ENCODE measurements at places on chromosomes 5 and 9.

DNA sequence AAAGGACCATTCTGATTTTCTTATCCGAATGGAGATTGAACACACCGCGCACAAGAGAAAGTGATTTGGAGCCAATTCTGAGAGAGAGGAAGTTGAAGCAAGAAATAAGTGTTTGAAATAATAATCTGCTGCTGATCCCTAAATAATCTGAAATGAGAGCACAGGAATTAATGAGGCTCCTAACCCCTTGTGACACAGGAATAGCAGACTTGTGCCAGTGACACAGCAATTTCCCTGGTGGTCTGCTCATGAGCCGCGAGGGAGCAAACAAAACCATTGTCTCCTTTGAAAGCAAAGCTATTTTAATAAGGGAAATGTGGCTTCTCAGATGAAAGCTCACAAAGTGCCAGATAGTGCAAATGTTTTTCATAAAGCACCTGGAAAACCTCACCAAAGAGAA, 936.1 kb upstream of the WWC1 start:
- DNase-seq = no peak

DNA sequence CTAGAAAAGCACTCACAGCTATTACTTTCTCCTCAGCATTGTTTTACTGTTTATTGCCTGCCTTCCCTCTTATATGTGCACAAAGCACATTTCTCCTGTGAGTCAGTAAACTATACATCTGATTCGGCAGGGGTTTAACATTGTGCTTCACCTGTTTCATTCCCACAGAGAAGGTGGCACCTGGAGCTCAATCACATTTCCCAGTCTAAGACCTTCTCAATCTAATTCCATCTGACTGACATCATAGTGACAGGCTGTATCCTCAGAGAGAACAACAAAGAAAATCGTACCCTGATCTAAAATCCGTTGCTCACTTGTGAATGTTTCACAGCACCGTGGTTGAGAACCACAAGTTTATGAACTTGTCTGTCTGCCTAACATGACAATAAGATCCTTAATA, 92.4 kb upstream of the CAST start:
- no peak for DNase-seq

- no peak for DNase-seq
Measured at GRCh38 chr5:89255845-89256463, 373.0 kb upstream of the MEF2C start.

- no peak for DNase-seq
Measured at GRCh38 chr5:65029178-65029577, 260.4 kb downstream of the CWC27 start.

DNA sequence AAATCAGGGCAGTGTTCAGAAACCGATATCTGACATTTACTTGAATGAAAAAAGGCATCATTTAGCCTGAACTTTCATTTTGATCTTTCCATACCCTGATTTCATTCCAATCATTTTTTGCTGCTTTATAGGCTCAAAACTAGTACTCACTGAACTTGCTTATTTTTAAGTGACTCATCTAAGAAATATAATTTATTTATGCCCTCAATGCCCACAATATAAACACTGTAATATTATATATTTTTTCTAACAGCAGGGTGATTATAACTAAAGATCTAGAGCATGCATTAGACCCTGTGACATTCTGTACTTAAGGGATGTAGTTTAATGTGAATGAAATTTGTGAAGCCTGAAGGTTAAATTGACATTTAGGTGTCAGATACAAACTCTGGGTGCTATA, 446.1 kb upstream of the CDH10 start:
- DNase-seq = no peak

DNA sequence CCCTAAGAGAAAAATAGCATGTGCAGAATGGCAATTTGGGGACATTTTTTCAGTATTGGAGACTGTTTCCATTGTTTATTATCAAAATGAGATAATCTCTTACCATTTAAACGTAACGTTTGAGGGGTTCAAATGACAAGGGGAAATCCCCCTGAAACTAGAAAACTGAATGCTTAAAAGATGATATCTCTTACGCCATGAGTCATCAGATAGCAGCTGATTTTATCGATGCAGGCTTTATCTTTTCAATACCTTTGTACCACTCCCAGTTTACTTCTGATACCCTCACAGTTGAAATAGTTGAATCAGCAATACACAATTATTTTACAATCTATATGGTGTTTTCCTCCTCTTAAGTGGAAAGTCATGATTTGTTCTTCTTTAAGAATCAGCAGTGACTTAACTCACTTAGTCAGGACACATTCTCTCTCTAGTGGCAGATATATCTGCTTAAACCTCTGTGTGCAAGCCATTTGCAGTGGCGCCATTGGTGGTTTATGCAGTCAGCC, 29.2 kb downstream of the OSMR start:
- no peak for DNase-seq

DNA sequence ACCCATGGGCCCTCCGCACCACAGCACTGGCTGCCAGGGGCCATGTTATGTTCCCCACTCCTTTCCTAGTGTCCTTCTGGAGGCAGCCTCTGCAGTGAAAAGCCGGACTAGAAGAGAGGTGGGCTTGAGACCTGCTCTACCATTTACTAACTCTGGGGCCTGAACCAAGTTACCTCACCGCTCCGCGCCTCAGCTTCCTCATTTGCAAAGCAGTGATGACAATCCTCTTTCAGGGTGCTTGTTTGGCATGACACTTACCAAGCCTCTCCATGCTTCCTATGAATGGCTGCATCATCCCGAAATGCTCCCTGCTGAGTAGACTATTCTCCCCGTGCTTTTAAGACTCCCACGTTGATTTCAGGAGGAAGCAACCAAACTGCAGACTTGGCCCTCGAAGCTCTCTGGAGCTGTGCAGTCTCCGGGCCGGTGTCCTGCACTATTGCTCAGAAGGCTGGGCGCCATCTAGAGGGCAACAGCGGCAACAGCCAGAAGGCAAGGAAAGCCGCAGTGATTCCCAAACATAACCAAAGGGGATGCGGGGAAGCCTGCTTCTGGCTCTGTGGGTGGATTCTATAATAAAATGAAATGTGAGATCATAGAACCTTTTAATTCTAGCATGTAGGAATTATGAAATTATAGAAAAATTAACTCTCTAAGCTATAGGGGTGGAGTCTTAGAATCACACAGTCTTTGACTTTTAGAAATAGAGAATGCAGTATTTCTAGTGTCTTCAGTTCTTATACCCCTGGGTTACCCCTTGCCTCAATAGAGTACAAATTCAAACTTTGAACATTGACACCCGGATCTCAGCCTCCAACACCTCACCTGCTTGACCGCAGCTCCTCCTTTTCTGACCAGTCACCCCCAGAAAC, 599.8 kb upstream of the BRINP1 start:
- DNase-seq = peak; percentile 71

DNA sequence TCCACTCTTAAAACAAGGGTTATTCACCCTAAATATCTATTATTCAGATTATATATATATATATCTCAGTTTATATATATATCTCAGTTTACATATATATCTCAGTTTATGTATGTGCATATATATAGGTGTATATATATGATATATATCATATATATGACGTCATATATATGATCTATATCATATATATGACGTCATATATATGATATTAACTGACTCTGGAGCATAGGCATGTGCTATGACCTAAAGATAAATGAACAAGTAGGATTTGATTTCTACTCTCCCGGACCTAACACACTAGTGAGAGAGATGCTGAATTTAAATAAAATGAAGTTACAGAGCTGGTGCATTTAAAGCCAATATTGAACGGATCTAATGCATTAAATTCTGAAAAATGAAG, 174.3 kb downstream of the CDH9 start:
- no peak for DNase-seq

DNA sequence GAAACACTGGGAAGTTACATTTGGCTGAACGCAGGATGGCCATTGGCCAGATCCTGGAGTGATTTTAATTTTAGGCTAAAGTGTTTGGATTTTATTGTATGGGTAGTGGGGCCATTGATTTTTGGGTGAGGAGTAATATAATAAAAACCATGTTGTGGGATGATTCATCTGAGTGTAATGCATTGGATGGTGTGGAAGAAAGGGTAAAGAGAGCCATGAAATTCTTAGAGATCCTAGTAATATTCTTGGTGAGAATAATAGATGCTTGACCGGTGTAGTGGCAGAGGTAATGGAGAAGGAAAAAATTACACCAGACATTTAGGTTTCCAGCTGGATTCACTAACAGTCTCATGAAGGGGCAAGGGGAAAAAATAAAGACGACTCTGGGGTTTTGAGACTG, 158.1 kb downstream of the NPR3 start:
- no peak for DNase-seq

DNA sequence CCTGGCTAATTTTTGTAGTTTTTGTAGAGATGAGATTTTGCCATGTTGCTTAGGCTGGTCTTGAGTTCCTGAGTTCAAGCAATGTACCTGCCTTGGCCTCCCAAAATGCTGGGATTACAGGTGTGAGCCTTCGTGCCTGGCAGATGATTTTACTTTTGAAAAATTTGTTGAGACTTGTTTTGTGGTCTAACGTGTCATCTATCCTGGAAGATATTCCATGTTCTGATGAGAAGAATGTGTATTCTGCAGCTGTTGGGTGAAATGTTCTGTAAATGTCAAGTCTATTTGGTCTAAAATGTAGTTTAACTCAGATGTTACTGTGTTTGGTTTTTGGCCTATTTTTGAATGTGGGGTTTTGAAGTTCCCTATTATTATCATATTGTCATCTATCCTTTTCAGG, 145.6 kb downstream of the XRCC4 start:
- no peak for DNase-seq

DNA sequence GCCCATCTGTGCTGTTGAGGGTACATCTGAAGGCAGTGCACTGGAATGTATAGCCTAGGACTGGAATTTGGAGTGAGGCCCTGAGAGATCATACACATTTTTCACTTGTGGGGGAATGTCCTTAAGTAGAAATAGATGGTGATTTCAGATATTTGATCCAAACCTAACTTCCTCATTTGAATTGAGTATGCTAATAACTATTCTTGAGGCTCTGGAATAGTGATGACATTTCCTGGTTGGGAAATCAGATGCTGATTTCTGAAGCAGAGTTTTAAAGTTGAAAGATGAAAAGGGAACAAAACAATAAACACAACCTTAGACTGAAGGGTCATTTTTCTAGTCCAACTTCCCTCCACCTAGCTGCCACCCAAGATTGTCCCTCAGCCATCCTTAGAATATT, 163.0 kb upstream of the CCDC152 start:
- DNase-seq = no peak

DNA sequence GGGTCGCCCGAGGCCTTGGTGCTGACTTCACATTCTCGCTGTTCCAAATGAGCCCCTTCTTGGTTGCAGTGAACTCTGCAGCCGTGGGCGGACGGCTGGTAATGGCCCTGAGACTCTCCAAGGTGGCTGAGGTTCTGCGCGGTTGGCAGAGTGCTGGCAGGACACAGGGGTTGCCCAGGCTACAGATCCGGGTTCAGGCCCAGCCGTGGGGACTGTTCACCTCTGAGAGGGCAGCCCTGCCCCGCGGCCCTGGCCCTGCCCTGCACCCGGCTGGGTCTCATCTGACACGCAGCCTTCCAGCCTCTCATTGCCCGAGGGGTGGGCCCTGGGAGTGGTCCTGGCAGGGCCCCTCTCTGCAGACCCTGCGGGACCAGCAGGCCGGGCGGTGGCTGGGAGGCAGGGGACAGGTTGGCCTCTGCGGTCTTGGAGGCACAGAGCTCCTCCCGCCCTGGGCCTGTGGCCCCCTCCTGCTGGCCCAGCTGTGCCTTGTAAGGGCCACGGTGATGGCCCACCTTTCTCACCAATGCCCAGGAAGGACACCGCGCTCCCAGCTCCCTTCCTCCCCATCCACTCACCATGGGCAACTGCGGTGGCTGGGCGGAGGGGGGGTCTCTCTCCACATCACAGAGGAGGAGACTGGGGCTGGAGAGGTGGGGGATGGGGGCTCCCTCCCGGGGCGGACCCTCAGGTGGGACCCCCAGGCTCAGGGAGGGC, 51.6 kb downstream of the AHRR start:
- no peak for DNase-seq

- no peak for DNase-seq
Measured at GRCh38 chr9:99743006-99743405, 78.7 kb upstream of the NR4A3 start.

DNA sequence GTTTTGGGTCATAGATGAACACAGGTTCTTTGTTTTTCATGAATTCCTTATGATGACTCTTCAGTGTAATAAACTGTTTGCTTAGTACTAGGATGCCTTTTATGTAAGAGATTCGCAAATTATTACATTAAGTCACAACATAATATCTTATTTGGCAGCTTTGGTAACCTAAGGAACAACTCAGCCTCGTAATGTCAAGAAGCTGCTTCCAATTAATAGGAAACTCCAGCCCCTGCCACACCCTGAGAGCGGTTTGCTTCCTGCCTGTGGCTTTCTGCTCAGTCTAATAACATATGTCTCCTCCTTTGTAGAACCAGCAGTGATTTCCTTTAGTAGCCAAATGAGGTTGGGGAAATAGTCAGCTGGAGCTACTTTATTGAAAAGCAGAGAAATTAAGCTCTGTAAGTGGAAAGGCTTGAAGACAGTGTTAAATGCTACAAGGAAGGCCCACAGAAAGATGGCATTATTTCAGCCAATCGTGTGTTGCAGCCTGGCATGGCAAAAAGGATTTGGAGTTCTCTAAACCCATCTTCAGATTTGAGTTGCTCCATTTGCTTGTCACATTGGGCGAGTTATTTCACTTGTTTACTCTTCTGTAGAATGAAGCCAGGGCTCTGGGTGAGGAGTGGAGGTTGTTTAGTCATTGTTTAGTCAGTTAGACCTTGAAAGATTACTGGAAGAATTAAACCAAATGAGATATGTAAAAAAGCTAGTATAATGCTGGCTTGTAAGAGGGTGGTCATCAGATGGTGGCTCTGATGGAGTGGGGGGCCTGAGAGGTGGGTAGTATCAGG, 54.1 kb downstream of the MTAP start:
- no peak for DNase-seq

DNA sequence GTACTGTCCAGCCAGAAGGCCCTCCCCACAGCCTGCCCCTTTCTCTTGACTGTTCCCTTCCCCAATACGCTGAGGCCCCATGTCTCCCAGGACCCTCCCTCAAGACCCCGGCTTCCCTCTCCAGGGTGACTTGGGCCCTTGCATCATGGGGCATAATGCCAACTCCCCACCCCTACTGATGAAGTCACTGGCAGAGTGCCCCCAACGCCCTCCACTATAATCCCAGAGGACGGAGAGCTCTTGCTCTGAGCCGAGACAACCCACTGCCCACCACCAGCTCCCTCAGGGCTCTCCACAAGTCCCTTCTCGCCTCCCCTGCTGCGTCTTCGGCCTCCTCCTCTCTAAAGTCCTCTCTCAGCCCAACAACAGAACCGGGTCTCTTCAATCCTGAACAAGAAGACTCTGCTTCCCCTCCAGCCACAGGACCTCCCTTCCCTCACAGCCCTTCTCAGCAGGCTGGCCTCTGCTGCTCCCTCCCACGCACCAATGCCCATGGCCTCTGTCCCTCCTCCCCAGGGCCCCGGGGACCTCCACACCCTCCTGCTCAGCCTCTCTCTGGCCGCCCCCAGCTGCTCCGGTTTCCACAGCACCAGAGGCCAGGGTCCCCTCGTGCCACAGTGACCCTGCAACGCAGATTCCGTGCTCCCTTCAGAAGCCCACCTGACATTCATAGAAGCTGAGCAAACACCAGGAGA, 47.6 kb downstream of the ADAMTS2 start:
- DNase-seq = no peak

Data from NCI-H2029 (cell line).